Uterus (tissue), 4 donors: ENCODE measurements at places on chromosomes 12 and 14.

DNA sequence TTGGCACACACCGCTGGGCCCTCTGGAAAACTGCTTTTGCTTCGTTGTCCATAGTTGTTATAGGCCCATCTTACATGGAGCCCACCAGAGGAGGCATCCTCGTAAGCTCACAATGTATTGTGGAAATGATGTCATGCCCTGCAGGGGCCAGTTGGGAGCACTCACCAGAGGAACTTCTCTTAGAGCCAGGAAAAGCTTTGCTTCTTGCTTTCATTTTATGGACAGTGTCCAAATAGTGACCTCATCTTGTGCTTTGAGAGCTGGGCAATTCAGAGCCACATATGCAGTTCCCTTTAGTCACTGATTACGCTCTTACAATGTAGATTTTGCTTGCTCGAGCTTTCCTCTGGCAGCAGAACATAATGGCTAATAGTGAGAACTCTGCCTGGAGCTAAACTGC is 275.6 kb downstream of the AACS start:
- DNase-seq: no peak

DNA sequence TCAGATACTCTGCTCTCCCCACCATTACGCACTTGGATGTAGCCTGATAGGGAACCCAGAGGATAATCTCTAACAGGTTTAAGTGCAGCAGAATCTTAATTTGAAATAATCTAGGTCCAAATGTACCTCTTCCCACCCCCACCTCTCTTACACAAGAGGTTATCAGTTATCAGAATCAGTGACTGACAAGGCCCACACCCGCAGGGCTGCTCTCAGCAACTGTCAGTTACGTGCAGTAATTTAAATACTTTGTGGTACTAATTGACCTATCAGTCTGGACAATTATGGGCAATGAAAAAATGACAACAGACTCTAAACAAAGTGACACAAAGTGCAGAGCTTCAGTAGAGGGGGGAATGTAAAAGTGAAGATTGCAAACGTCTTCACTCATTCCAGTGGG is 74.0 kb downstream of the CLIP1 start:
- DNase-seq: no peak

GRCh38 chr14:87992346-87992717 is 650 bp downstream of the GALC start:
- peak; percentile 19 for DNase-seq

DNA sequence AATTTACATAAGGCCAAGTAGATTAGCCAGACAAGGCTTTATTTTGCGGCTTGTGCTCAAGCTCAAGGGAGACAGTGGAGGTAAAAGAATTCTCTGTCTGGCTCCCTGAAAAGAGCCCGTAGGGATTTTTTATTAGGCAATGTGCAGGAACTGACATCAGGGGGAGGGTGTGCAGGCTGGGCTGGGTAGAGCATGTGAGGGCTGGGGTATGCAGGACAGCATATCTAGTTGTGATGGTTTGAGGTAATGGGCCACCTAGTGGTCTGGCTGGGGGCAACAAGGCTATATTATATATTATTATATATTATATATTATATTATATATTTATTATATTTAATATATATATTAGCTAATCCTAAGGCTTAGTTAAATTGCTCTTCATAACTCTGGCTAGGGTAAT is 102.1 kb downstream of the TMEM117 start:
- DNase-seq: no peak

GRCh38 chr14:105489542-105490266 is 1.3 kb upstream of the TEDC1 start:
- peak; percentile 86 for DNase-seq

- no peak for DNase-seq
Measured at GRCh38 chr12:100216337-100216736, 15.7 kb downstream of the ACTR6 start.

DNA sequence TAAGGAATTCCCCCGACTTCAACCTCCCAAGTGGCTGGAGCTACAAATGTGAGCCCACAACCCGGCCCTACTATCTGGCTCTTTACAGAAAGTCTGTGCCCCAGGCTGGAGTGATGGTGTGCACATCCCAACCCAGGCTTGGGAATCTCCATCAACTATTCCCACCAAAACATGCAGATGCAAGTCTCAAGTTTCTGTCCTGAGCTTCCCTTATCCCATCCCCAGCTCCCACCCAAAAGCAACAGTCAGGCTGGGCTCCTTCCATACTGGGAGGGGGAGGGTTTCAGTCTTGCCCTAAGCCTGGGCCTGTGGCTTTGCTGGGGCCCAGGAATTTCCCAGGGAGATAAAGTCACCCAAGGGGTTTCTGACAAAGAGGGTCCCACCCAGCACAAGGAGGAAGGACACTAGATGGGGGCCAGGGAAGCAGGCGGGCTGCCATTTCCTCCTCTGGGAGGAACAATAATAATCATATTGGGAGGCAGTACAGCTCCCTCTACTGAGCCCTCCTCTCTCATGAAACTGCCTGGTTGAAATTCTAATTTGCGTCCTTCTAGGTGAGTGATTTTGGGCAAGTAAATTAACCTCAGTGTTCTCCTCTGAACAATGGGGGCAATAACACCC is 8.0 kb downstream of the SLC8B1 start:
- DNase-seq: no peak

- DNase-seq: no peak
Measured at GRCh38 chr14:96727491-96727890, 69.7 kb upstream of the VRK1 start.

DNA sequence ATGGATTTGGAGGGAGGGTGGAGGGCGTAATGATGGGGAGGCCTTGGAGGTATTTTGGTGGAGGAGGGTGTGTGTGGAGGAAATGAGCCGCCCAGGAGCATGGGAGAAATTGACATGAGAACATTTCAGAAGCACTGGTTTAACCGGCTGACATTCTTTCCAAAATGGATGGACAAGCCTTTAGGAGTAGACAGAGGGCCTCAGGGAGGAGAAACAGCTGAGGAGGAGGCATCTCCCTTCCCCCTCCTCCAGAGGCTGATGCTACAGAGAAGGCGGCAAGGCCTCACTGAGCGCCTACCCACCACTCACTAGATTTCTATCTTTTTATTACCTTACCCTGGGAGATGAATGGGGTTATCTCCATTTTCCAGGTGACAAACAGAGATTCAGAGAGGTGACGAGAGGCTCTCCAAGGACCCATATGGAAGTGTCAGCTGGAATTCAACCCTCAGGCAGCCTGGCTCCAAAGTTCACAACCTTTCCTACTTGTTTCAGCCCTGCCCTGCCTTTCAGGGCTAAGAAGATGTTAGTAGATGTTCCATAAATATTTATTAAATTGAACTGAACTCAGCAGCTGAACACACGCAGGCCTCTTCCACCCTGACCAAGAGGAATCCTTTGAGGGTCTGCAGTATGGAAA is 289.6 kb downstream of the ZFP36L1 start:
- DNase-seq: no peak

DNA sequence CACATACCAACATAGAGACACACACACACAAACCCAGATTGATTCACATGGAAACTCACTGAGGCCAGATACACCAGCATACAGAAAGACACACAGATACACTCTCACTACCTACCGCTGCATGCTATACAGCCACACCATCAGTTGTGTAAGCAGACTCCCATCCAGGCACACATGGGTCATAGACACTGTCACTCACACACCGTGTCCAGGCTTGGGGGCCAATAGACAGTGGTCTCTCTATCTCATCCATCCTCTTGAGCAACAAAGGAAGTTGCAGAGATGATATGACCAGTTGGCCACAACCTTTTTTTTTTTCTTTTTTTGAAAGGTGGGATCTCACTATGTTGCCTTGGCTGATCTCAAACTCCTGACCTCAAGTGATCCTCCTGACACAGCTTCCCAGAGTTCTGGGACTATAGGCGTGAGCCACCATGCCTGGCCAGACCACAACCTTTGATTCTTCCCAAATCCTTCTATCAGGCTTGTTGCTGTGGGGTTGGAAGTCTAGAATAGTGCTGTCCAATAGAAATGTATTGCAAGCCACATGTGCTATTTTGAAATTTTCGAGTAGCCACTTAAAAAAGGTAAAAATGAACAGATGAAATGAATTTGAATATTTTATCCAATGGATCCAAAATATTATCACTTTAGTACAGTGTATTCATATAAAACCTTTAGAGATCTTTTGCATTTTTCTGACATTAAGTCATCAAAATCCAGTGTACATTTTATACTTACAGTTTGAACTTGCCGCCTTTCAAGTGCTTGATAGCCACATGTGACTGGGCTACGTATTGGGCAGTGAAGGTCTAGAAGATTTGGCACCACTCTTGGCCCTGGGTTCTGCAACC is 7.4 kb downstream of the LRP1-AS start:
- peak; percentile 35 for DNase-seq

- DNase-seq: no peak
Measured at GRCh38 chr12:1474574-1475153, 119.7 kb downstream of the FBXL14 start.

GRCh38 chr12:86261578-86261977 is 5.4 kb upstream of the MGAT4C start:
- DNase-seq: no peak

DNA sequence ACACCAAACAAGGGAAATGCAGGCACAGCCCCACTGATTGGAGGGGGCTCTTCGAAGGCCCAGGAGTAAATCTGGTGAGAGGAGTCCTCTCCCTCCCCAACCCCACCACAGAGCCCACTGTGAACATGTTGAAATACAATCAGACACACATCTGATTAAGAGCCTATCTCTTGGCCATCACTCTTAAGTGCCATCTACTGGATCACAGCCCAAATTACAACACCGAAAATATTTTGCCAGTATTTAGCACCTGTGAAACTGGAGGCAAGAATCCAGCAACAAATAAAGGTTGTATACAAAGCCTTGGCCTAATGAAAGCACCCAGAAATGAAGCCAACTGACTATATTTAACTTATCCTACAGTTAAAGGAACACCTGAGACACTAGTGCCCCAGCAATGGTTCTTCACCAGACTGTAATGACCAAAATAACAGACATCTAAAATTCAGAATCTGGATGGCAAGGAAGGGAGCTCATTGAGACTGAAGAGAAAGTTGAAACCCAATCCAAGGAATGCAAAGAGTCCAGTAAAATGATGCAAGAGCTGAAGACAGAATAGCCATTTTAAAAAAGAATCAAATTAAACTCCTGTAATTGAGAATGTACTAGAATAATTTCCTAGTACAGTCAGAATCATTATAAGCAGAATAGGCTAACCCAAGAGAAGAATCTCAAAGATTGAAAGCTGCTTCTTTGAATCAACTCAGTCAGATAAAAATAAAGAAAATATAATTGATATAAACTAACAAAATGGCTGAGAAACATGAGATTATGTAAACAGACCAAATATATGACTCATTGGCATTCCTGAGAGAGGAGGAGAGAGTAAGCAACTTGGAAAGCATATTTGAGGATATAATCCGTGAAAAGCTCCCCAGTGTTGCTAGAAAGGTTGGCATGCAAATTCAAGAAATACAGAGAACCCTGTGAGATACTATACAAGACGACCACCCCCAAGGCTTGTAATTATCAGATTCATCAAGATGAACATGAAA is 1117.0 kb downstream of the FLRT2 start:
- no peak for DNase-seq

- DNase-seq: no peak
Measured at GRCh38 chr12:2754208-2754607, 40.6 kb upstream of the FKBP4 start.

GRCh38 chr14:103057028-103057371 is 349 bp downstream of the CDC42BPB start:
- no peak for DNase-seq

DNA sequence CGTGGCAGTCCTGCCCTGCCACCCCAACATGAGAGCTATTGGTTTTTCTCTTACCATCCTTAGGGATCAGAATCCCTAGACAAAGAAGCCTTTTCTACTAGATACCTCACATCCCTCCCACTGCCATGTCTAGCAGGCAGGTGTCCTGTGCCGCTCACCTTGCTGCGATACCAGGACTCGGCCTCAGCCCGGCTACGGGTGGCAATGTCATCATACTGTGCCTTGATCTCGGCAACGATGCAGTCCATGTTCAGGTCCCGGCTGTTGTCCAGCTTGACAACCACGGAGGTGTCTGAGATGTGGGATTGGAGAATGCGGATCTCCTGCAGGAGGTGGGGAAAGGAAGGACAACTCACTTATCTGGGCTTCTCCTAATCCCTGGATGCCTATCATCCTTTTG is 4.5 kb downstream of the KRT83 start:
- DNase-seq: no peak

- DNase-seq: no peak
Measured at GRCh38 chr12:108697905-108698304, 33.4 kb downstream of the CORO1C start.

- DNase-seq: no peak
Measured at GRCh38 chr14:34063470-34064164, 112.7 kb upstream of the EGLN3 start.
